Activated CD4-positive, alpha-beta T cell treated with anti-CD3 and anti-CD28 coated beads for 36 hours (primary cell): ENCODE measurements at places on chromosomes 3 and 15. TPM values are rescaled to one million over a fixed set of nuclear protein-coding genes. Genes with fewer than 3 reads are reported as not detected.

GRCh38 chr15:101250341-101250831 lies 1.5 kb downstream of the CHSY1 start:
- no peak for DNase-seq

DNA sequence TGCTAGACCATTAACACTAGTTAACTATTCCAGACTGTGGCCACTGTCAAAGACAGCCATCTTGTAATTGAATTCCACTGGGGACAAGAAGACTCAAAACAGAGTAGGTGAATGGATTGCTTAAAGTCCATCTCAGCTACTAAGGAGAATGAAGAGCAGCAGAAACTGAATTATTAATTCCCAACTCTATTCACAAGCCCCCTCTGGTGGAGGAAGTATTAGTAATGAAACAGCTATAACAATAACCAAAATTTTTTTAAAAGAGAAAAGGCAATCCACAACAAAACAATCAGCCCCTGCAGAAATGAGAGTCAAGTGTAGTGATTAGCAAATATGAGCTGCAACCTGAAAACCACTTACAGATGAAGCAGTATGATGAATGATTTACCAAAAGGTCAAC lies 302.8 kb downstream of the FHIT start:
- DNase-seq: no peak

DNA sequence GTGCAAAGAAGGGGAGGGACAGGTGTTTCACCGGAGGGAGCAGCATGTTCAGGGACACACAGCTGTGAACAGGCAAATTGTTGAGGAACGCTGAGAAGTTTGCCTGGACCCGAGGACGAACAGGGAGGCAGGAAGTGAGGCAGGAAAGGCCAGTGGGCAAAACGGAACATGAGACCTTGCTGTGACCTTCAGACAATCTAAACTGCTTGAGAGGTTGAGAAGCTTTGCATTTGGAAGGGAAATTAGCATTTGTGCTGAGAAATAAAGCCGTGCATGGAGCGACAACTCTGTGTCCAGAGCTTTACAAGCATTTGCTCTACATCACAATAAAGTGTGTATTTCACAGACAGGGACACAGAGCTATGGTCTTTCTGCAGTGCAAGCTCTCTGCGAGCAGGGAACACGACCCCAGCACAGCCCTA lies 47.9 kb downstream of the CDC25A start:
- DNase-seq: no peak

The GRM7 gene
- total RNA-seq: not detected
